ENCODE measurements at places on chromosomes 12 and 14.

DNA sequence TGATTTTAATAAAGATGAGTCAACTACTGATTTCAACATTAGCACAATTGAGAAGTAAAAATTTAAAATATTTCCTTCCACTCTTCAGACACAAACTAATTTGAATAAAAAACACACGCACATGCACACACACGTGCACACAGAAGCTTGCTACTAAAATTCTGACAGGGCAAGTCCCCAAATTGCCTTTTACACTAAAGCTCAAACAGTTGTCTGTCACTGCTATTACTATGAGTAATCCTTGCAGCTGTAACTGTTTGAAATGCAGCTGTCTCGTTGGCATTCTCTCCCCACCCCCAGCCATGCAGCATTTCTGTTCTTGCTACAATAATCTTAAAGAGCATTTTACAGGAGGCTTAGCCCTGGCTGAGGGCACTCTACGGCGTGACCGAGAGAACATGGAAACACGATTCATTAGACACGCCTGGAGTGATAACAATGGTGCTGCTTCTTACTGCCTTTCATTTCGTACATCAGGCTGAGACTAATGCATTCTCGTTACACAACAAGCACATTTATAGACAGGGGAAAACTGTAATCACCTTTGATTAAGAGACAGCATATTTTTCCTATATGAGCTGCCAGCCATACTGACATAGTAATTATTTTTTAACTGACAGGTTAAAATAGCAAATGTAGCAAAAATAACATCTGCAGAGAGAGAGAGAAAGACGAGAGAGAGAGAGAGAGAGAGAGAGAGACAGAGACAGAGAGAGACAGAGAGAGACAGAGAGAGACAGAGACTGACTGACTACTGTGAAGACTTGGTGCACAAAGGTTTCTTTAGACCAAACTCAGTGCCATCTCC is 153.8 kb downstream of the MED13L start:
- peak; percentile 73 for DNase-seq

DNA sequence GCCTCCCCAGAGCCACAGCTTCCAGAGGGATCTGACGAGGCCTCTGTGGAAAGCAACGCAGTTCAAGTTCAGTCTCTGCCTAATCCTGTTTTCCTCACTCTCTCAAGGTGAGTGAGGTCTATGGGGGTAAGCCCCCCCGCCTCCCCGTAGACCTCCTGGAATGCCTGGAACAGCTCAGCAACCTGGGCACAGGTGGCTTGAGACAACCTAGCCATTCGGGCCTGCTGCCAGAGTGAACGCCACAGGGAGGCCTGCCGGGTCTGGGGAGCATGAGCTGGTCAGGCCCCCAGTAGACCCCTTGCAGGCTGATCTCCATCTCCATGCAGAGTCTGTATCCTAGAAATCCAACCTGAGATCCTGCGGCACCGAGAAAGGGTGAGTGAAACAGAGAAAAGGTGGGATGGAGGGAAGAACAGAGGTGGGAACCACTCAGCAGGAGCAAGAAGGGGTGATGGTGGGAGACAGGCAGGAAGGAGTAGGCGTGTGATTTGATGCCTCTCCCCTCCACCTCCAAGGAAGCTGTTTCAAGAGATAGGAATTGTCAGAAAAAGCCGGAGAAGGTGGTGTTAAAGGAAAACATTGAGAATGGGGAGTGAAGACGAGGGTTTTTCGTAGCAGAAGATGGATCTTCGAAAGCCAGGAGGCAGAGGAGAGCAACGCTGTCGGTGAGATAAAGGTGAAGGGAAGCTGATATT is 123.1 kb upstream of the PRMT8 start:
- no peak for DNase-seq

DNA sequence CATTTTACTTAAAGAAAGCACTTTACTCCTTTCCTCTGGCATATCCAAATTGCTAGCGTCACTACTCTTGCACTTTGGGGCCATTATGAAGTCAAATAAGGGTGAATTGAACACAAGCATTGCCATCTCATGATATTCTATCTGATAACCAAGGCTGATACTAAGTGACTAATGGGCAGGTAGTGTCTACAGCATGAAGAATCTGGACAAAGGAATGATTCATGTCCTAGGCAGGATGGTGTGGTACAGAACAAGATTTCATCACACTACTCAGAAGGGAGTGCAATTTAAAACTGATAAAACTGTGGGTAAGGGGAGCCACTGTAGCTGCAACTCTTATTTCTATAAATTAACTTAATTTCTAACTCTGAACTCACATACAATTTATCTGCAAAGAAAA is 7.7 kb upstream of the SLC6A15 start:
- peak; percentile 21 for DNase-seq

DNA sequence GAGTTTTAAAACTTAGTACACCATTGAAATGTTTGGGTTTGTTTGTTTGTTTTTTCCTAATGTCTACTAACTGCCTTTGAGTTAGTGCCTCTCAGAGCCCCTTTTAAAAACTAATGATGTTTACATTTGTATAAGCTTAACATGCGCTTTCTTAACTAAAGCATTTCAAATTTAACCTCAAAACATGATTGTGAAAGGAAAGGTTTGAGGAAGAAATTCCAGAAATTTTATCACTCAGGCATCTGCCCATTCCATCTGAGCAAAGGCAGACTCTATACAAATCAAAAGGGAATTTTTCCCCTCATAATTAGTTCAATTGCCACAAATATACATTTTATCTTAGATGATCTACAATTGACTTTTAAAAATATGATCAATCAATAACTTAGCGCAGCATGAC is 230.7 kb upstream of the CAND1 start:
- no peak for DNase-seq

- no peak for DNase-seq
These were observed 85.8 kb downstream of the KITLG start for GRCh38 chr12:88494520-88494919.

DNA sequence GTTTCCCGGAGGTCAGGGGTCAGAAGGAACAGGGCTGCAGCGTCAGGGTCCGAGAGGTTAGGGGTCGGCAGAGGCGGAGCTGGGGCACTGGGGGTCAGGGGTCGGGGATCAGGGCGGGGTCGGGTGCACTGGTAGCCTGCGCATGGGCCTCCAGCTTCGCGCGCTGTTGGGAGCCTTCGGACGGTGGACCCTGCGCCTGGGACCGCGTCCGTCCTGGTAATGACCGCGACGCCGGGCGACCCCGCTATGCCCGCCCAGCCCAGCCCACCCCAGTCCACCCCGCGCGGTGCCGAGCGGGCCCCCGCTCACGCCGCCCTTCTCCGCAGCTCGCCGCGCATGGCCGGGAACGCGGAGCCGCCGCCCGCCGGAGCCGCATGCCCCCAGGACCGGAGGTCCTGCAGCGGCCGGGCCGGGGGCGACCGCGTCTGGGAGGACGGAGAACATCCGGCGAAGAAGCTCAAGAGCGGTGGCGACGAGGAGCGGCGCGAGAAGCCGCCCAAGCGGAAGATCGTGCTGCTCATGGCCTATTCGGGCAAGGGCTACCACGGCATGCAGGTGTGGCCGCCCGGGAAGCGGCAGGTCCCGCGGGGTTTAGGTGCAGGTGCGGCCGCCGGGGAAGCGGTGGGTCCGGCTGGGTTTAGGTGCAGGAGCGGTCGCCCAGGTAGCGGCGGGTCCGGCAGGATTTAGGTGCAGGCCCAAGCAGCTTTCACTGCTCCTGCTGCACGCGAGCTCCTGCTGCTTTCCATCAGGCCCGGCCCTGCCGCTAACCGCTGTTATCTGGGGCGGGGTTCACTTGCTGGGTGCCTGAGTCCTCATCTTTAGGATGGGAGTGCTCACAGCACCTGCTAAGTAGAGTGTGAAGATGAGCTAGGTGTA is 743 bp downstream of the PUS1 start:
- no peak for DNase-seq

- DNase-seq = no peak
These were observed 203.8 kb downstream of the RBM19 start for GRCh38 chr12:113762155-113762881.

- DNase-seq = no peak
These were observed 8.1 kb upstream of the DENND5B start for GRCh38 chr12:31599053-31599452.
